ENCODE measurements at places on chromosomes 12 and 14.

GRCh38 chr12:32921397-32921796 is 24.8 kb upstream of the PKP2 start:
- DNase-seq, result no peak

GRCh38 chr14:31243860-31244259 is 36.3 kb upstream of the HECTD1 start:
- DNase-seq, result no peak

DNA sequence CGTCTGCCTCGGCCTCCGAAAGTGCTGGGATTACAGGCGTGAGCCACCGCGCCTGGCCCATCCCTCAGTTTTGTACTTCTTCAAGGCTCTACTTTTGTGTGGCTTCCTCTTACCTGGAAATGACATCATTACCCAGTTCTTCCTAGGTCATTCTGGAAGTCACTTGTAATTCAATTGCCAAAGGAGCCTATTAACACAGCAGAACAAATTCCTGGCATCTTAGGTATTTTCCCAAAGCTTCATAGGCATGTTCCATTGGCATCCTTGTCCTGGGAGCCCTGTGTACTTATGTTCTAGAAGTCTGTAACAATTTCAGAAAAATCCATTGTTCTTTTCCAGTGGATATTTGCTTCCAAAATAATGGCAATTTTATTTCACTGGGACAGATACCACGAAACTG is 60.6 kb downstream of the DAAM1 start:
- no peak for DNase-seq

DNA sequence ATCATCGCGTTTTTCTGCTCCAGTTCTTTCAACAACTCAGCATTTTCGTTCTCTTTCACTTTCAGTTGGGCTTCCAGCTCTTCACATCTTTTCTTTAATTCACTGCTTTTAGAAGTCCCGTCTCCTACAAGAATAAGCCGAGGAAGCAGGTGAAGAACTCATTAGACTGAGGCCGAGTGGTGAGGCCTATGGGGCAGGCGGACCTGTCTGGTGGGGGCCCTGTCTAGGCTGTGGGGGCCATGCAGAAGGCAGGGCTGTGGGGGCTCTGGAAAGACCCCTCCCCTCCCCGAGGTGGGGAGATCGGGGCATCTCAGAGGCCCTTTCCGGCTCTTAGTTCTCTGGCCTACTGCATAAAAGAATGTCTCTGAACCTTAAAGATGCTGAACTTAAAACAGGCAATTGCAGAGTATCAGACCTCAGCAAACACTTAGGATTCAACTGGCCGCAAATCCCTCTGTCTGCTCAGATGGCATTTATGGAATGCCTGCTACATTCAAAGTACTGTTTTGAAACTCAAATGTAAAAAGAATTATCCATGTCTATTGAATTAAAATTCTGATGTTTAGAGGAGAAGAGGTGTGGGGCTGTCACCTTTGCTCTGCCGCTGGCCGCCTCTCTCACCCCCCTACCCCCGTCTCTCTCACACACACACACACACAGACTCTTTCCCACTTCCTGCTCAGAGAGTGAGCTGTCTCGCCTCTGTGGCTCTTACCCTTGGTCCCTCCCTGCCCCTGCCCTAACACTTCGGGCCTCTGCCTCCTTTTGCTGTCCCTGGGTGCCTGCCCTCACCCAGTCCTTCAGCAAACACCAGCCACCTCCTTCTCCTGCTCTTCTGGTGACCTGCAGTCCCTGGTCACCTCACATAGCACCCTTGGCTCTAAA is 34.7 kb downstream of the CCDC92 start:
- DNase-seq, result no peak

GRCh38 chr14:104602933-104603325 is 1.6 kb downstream of the TMEM179 start:
- DNase-seq, result no peak

DNA sequence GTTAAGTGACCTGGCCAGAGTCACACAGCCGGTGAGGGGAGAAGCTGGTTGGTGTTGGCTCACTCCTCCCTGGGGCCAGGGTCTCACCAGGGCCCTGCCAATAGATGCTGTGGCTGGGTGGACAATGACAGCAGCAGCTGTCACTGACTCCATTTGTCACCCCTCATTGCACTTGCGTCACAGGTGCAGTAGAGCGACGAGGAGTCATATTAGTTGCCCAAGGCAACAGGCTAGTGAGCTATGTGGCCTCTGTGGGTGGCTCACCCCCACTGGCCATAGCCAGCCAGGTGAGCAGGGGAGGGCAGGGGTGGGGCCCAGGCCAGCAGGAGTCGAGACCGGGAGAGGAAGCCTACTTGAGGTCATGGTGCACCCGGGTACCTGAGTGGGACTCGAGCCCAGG is 9.7 kb downstream of the SLC25A47 start:
- no peak for DNase-seq

DNA sequence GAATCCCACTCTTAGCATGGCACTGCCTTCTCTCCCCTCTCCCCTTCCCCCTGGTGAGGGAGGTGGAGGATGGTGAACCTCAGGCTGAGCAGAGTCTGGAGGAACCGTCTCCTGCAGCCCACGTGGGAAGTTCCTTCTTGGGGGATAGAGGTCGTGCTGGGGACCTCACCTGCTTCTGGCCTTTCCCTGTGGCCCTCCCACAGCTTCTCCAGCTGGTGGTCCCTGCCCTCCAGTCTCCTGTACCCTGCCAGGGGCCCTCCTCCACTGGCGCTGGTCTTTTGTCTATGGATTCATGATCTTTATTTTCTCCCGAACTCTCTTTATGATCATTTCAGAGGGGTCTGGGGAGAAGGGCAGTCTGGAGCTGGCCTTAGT is 9.0 kb upstream of the MTA1 start:
- DNase-seq, result no peak

DNA sequence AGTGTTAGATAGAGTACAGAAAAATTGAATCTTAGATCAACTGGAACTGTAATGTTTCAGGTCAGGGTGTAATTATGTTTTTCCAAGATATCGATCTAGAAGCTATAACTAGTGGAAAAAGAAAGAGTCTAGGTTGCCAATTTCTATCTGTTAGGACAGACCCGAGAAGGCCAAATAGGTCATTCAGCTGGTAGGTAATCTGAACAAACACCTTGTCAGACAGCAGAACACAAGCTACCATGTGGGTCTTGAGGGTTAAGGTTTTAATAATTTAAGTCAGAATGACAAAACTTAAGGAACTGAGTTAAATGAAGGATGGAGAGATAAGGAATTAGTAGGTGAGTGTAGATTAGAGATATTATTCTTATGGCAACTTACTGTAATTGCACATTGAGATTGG is 44.9 kb upstream of the KCNMB4 start:
- DNase-seq, result no peak

DNA sequence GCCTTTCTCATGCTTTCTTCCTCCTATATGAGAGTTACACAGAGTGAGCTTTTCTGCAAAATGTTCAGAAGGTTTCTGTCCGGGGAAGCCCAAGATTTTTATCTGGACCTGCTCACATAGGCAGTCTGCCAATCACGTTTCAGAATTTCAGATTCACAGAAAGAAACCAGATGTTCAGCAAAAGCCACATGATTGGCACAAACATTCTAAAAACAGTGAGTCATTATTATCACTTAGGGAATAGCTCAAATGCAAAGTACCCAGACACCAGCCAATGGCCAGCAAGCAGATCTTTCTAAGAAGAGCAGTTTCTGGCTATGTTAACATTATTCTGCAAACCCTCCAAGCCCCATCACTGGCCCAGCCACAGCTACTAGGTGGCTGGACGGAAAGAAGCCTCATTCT is 1558.5 kb upstream of the TMEM132C start:
- no peak for DNase-seq

DNA sequence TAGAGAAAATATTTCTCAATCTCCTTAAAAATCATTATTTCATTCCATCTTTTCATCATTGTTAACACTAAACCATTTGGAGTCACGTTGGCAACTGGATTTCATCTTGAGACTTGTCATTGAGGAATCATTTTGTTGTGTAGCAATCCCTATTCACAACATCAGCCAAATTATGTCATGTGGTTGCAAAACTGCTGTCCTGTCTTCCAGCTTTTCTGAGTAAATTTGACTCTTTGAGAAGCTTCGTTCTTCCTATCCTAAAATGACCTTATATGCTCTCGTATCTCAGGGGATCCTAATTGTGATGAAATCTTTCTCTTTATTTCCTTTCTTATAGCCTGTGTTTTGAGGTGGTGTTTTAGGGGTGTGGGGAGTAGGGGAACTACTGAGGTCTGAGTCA is 30.6 kb upstream of the KICS2 start:
- no peak for DNase-seq

GRCh38 chr14:101026341-101026740 is 122.8 kb upstream of the RTL1 start:
- no peak for DNase-seq

GRCh38 chr14:77638771-77639171 is 22.3 kb upstream of the SPTLC2 start:
- no peak for DNase-seq

DNA sequence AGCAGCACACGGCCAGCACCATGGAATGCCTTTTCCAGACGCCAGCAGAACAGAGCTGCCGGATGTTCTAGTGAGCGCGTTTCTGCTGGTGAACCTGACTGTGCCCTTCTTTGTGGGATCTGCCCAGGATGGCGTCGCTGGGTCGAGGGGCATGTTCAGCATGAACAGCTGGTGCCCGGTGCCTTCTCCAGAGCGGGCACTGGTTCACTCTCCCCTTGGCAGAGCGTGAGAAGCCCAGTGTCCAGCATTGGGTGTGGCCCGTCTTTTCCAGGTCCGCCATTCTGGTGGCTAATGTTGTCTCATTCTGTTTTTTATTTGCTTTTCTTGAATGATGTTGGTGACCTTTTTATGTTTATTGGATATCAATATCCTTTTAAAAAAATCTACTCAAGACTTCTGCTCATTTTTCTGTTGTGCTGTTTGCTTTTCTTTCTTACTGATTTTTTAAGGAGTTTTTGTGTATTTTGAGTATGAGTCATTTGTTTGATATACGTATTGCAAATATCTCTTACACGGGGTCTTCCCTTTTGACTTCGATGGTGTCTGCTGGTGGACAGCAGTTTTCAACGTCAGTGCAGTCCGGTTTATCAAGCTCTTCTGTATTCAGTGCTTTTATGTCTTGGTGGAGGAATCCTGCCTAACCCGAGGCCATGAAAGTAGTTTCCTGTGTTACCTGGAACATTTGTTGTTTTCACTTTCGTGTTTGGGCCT is 74.3 kb downstream of the ADGRD1 start:
- DNase-seq, result no peak

GRCh38 chr12:121167232-121167820 is 34.6 kb downstream of the P2RX7 start:
- DNase-seq, result no peak

- no peak for DNase-seq
These were observed 13.0 kb downstream of the APOLD1 start for GRCh38 chr12:12798480-12798879.

- DNase-seq, result no peak
These were observed 85.3 kb downstream of the FBXW8 start for GRCh38 chr12:116996093-116996492.

GRCh38 chr12:69608114-69608513 is 2.6 kb downstream of the LRRC10 start:
- no peak for DNase-seq

GRCh38 chr12:124392271-124392666 is 97.4 kb downstream of the RFLNA start:
- DNase-seq, result no peak

DNA sequence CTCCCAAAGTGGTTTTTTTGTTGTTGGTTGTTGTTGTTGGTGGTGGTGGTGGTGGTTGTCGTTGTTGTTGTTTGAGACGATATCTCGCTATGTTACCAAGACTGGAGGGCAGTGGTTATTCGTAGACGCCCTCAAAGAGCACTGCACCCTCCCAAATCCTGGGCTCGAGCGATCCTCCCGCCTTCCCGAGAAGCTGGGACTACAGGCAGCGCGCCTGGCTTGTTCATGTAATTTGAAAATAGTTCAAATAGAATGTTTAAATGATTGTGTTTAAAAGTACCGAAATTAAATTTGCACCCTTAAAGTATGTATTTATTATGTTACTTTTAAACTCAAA is 439 bp upstream of the ANAPC5 start:
- DNase-seq, result no peak

DNA sequence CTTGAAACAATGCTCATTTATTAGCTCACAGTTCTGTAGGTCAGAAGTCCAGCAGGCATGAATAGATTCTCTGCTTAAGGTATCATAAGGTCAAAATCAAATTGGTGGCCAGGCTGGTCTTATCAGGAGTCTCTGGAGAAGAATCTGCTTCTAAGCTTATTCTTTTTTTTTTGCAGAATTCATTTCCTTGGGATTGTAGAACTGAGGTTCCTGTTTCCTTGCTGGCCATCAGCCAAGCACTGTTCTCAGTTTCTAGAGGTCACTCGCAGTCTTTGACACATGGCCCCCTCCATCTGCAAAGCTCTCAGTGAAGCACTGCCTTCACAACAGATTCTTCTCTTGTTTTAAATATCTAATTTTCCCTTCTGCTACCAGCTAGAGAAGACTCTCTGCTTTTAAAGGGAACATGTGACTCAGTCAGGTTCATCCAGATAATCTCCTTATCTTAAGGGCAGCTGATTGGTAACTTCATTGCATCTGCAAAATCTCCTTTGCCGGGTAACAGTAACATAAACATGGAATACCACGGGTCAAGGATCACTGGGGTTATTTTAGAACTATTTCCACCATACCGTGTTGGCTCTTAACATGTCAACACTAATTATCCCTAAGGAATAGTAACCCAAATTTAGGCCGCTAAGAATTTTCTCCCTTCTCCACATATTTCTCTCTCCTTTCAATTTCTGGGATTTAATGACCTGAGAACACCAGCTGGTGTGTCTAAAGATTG is 25.3 kb downstream of the RHOJ start:
- DNase-seq, result no peak

DNA sequence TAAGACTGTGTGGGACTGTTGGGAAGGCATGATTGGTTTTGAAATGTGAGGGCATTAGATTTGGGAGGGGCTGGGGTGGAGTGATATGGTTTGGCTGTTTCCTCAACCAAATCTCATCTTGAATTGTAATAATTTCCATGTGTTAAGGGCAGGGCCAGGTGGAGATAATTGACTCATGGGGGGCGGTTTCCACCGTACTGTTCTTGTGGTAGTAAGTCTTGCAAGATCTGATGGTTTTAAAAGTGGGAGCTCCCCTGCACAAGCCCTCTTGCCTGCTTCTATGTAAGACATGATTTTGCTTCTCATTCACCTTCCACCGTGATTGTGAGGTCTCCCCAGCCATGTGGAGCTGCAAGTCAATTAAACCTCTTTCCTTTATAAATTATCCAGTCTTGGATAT is 76.6 kb upstream of the PPFIA2 start:
- no peak for DNase-seq

DNA sequence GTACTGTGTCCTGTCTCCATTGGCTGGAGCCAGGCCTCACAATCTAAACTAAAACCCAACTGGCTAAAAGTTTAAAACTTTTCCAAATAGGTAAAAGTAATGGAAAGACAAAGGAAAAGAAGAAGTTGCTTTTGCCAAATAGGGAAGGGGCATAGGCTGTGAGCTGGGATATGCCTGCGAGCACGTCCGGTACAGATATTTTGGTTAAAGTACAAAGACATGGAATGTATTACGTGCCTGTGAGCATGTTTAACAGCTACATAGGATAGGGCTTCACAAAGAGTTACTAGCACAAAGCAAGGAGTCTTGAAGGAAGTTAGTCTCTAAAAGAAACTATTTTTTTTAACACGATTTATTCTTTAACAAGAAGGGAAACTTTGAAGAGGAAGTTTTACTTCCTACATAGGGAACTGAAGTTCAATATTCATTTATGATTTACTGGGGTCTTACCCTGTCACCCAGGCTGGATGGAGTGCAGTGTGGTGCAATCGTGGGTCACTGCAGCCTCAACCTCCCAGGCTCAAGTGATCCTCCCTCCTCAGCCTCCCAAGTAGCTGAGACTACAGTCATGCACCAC is 41.9 kb upstream of the INF2 start:
- DNase-seq, result no peak

GRCh38 chr12:53255996-53256395 is 12.1 kb upstream of the ESPL1 start:
- no peak for DNase-seq

- no peak for DNase-seq
These were observed 147.9 kb downstream of the PPM1H start for GRCh38 chr12:62787023-62787422.
